Smooth muscle cell of the umbilical artery (primary cell): ENCODE measurements at places on chromosomes 12 and 14. TPM values are rescaled to one million over a fixed set of nuclear protein-coding genes. Genes with fewer than 3 reads are reported as not detected.

The CLEC1B gene
- not detected in 2 replicates for total RNA-seq

The CPNE8 gene
- total RNA-seq = 2.4 and 3.6 TPM in 2 replicates

The SPRYD4 gene
- total RNA-seq = 1.2 and 1.4 TPM in 2 replicates

The DNAH10 gene
- 0.28 and 0.59 TPM in 2 replicates for total RNA-seq

The OAS1 gene
- 0.37 and 0.89 TPM in 2 replicates for total RNA-seq

The MYBPC1 gene
- total RNA-seq = not detected in 2 replicates

The DHRS2 gene
- total RNA-seq = 1.3 and 3.9 TPM in 2 replicates

The INSM2 gene
- not detected in 2 replicates for total RNA-seq

The TEX52 gene
- not detected in 2 replicates for total RNA-seq

The RNASE3 gene
- total RNA-seq = not detected in 2 replicates

The CMA1 gene
- not detected in 2 replicates for total RNA-seq

The METAP2 gene
- total RNA-seq = 57.9 and 69.7 TPM in 2 replicates

The C12orf43 gene
- total RNA-seq = 6.8 and 14.6 TPM in 2 replicates

The MAP3K12 gene
- total RNA-seq = 29.0 and 30.6 TPM in 2 replicates

The IL31 gene
- total RNA-seq = not detected in 2 replicates

The PLEKHG7 gene
- total RNA-seq = not detected in 2 replicates

The PZP gene
- total RNA-seq = not detected in 2 replicates

The IL22 gene
- not detected in 2 replicates for total RNA-seq

The RAB3IP gene
- total RNA-seq = 17.8 and 29.9 TPM in 2 replicates

The TMTC1 gene
- total RNA-seq = 8.9 and 20.5 TPM in 2 replicates

The PGF gene
- 0.60 and 1.5 TPM in 2 replicates for total RNA-seq
